G401 (cell line): ENCODE measurements at places on chromosomes 5 and 9. TPM values are rescaled to one million over a fixed set of nuclear protein-coding genes. Genes with fewer than 3 reads are reported as not detected.

DNA sequence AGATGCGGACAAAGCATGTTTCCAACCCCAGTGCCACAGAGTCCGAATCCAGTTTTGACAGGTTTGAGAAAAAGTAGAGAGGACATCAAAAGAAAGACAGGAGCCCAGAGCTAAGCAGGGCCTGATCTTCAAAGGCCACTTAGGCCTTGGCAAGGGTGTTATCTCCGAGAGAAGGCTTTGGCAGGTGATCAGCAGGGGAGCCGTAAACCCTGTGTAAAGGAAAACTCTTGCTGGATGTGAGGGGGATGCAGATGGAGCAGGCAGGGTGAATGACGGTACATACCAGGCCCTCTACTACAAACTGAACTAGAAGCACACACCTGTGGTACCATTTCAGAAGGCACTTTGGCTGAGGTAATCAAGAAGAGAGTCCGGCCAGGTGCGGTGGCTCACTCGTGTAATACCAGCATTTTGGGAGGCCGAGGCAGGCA lies 1.4 kb upstream of the HNRNPH1 start:
- no peak for DNase-seq

The PTGER4 gene
- total RNA-seq: 0.37 TPM in 1 of 2 replicates, not detected in the other

DNA sequence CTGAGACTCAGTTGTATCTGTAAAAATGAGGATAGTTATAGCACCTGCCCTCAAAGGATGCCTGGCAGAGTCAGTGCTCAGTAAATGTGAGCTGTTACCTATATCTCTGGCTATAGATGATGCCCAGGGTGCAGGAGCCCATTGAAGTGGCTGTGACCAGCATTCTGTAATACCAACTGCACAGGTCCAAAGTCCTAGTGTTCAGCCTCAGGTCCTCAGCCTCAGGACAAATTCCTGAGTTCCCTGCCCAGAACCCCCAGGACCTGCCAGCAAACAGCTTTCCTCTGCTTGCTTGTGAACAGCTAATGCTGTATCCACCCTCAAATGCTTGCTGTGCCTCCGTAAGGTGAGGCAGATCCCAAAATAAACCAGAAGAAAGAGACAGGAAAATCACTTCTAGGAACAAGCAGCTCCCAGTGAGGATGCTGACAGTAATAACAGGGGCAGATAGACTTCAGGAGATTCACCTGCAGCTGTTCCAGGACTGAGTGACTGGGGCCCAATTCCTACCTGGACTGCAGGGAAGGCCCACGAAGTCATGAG lies 80.8 kb downstream of the SIL1 start:
- no peak for DNase-seq

- peak; percentile 58 for DNase-seq
Observed at GRCh38 chr9:98860871-98861293, 53.4 kb downstream of the GALNT12 start.

The PKD2L2 gene
- total RNA-seq: not detected in 2 replicates

GRCh38 chr5:155080721-155081120 lies 67.2 kb downstream of the KIF4B start:
- no peak for DNase-seq

- no peak for DNase-seq
Observed at GRCh38 chr5:174542037-174542436, 182.3 kb upstream of the MSX2 start.

DNA sequence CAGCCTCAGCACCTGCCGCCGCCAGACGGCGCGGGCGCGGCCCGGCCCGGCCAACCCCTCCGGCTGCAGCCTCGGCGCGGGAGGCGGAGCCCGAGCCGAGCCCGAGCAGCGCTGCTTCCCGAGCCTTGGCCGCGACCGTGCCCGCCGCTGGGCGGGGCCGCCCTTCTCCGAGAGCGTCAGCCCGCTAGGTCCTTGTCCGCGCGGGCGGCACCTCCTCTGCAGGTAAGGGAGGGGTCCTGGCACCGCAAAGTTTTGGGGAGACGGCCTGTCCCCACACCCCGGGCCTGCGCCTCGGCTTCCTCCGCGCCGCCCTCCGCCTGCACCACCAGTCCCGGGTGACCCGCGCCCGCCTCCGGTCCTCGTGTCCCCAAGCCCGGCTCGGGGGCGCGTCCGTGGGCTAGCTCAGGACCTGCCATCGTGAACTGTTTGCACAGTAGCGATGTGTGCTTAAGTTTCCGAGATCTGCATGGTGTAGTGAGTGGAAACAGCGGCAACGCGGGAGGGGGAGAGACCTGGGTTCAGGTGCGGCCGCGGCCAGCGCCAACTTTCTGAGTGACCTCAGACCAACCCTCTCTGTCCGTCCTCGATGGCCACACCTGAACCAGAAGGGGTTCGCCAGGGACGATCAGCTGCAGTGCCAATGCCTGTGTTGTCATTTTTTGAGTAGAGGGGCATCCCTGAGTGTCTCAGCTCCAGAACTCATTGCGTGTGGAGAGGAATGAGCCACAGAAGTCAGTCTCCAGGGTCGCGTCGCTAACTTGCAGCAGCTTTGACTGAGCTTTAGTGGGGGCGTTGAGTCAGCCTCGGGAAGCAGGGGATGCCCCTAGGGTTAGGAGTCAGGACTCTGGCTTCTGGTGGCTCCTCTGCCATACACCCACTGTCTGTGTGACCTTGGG lies at the start of gene FRMPD1:
Gene FRMPD1, plus strand, starts transcription at position 82 of the 896 bp plus-strand sequence. CDS start 41,688 bp downstream, outside the sequence.
- peak; percentile 8 for DNase-seq

The SPARC gene
- 194 and 247 TPM in 2 replicates for total RNA-seq

- no peak for DNase-seq
Observed at GRCh38 chr9:78354324-78354973, 57.5 kb downstream of the PSAT1 start.

DNA sequence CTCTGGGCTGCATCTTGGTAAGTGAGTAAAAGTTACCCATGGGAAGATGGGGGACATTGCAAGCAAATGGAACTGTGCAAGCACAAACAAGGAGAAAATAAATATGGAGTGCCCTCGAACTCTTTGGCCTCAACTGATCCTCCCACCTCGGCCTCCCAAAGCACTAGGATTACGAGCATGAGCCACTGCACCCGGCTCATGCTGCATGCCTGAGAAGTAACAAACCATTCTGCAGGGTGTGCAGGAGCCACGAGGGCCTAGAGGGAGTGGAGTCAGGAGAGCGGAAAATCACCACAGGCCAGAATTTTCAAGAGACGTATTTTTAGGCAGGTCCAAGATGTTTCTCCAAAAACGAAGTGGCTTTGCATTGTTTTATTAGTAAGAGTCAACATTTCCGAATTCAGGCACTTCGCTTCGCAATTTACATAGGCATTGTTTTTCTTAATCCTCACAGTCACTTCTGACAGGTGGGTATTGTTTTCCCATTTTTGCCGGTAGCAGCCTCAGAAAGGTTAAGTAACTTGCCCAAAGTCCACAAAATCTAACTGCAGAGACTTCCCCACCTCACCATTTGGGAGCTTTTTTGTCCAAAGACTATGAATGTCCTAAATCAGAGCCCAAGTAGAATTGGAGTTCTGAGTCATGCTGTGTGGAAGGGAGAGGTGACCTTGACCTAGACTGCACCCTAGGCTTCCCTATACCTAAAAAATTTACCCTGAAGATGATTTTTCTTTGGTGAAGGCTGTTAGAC lies 230.2 kb downstream of the NR3C1 start:
- no peak for DNase-seq

The DMRT3 gene
- not detected in 2 replicates for total RNA-seq

The LHX3 gene
- not detected in 2 replicates for total RNA-seq

DNA sequence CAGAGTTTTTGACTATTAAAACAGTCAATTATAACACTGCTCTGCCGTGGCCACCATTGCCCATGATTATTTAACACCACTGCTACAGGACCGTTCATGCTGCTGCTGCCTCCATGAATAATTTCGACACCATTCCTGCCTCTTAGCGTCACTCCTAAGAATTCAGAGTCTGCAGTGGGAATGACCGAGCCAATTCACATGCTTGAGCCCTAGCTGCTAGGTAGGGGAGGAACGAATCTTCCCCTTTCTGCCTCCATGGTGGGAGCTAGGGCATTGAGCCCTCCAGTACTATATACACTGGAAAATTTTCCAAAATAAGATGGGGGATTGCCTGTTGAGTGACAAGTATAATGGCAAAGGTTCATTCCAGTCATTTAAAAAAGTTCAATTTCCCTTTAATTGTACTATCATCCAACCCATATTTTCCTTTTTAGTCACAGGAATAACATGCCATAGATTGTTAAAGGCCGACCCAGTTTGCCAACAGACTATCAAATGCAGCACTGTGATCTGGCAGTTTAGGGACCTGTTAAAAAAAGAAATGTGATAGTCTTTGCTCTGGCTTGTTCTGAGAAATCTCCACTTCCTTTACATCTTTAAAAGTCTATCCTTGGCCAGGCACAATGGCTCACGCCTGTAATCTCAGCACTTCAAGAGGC lies 13.5 kb upstream of the B4GALT1 start:
- DNase-seq: no peak

The GFRA3 gene
- not detected in 2 replicates for total RNA-seq

GRCh38 chr9:6628704-6629103 lies 16.8 kb downstream of the GLDC start:
- no peak for DNase-seq

DNA sequence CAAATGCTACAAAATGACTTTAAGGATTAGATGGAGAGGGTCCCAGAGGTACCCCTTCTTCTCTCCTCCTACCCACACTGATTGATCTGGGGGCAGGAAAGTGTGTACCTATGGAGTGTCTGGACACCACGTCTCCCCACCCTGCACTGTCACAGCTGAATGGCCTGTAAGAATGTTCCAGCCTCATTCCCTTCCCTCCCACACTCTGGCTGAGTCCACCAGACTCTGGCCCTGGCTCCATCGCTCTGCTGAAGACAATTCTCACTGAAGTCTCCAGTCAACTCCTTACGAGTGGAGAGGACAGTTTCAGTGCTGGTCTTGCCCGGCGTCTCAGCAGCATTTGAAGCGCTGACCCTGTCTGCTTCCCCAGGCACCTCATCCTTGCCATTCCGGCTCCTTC lies 105.8 kb downstream of the TTLL11 start:
- DNase-seq: no peak

- DNase-seq: no peak
Observed at GRCh38 chr5:148826739-148827070, 294 bp downstream of the ADRB2 start.

The GGTA1 gene
- not detected in 2 replicates for total RNA-seq

- DNase-seq: peak; percentile 77
Observed at GRCh38 chr5:160092514-160092913, 26.7 kb downstream of the PWWP2A start.

- peak; percentile 75 for DNase-seq
Observed at GRCh38 chr5:134184155-134185135, 7.7 kb upstream of the SKP1 start.

DNA sequence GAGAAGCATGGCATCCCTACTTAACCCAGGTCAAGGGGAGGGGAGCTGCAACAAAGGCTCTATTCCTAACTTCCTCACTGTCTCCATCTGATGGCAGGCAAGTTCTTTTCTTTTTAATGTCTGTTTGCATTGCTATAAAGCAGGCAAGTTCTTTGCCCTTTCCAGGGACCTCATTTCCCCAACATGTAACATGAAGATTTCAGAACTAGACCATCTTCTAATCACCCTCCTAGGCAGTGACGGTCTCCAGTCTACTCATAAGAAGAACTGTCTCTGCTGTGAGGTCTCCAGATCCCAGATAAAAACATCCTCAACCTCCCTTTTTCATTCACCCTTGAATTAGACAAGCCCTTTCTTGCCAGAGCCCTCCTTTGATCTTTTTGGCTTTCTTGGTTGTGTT lies 42.1 kb downstream of the PPP1R2B start:
- DNase-seq: no peak

The DBH gene
- not detected in 2 replicates for total RNA-seq
